ENCODE measurements at places on chromosomes 1 and 21.

DNA sequence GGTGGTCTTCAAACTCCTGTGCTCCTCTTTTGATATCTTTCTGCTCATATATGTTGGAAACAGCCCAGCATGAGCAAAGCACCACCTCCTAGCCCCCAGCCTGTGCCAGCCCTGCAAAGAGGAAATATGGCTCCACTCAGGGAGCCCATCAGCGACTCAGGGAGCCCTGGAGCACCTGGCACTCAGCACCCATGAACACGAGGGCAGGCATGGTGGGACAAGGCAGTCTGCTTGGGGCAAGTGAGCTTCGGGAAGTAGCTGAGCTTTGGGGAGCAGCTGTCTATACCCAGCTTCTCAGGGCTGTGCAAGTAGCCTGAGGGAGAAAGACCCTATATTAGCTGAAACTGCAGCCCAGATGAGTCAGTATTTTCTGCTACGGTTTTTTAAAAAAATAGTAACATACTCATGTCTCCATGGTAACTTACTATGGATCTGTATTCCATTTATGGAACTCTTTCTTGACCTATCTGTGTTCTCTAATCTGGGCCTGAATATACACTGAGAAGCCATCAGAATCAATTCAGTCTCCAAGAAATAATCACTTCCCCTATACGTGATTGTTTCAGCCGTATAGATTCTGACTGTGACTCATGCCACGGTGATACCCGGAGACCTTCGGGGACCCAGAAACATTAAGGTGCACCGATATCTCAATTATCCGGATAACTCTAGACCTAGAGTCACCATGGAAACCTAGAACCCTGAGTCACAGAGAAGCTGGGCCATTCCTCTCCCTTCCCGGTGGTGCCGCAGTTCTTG, 1.5 kb upstream of the ETS2 start:
- no peak for DNase-seq

DNA sequence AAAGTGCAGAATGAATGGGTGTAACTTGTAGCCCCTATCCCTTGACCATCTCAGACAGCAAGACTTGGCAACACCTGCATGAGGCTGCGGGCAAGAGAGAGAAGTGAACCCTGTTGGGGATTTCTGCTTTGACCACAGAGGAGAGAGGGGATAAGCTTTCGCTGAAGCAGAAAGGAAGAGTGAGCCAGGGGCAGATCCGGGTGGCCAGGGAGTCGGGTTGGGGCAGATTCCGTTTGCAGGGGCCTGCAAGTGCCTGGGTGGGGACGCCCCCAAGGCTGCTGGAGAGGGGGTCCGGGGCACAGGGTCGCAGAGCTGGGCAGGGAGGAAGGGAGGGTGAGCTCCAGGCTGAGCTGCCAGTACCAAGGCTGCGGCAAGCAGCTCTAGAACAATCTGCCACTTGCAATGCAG, 25.3 kb upstream of the PIK3CD start:
- DNase-seq = no peak

DNA sequence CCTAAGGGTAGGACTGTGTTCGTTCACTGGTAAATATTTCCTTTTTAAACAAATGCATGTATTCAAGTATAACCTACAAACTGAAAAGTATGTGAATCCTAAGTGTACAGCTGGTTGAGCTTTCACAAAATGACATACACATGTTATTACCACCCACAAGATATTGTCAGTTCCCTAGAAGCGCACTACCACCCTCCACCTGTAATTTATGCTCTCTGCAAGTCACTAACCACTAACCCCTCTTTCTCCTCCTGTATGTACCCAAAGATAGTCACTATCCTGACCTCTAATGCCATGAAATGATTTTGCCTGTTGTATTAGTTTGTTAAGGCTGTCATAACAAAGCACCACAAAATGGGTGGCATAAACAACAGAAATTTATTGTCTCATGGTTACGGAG, 82.8 kb upstream of the CHODL start:
- no peak for DNase-seq

- no peak for DNase-seq
Measured at GRCh38 chr1:116335850-116336624, 37.0 kb upstream of the ATP1A1 start.

DNA sequence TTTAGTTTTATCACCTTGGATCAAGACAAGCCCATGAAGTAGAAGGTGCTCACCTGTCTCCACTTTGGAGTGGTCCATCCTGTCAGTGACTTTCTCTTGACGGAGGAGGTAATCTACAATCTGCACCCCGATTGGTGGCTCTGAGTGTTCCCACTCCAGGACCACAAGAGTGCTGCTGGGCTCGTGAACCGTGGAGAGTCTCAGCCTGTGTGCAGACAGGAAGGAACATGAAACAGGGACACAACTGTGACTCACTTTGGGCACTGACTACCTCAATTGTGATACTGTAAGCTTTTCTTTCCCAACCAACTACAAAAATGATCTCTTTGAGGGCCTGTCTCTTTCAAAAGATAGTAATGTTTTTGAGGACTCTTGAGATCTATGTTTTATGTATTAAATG, 280.2 kb downstream of the ASTN1 start:
- DNase-seq = no peak

GRCh38 chr1:119954476-119955422, 58.4 kb upstream of the ADAM30 start:
- no peak for DNase-seq

DNA sequence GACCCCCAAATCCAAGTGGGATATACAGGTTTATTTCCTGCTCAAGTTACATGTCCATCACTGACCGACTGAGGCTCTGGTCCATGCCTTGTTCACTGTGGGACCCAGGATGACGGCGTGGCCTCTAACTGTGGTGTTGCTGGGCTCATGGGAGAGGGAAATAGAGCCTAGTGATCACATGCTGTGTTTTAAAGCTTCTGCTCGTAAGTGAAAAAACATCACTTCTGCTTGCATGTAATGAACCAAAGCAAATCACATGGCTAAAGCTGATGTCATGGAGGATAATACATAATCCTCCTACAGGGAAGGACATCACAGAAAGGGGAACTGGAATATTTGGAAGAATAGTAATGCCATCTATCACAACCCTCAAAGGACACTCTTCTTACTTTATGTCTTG, 107.6 kb downstream of the FASLG start:
- DNase-seq = no peak

GRCh38 chr1:50126927-50127715, 18.4 kb downstream of the ELAVL4 start:
- no peak for DNase-seq

- no peak for DNase-seq
Measured at GRCh38 chr1:18535391-18536210, 54.9 kb downstream of the KLHDC7A start.

- DNase-seq = no peak
Measured at GRCh38 chr1:47684518-47684917, 246.7 kb downstream of the FOXD2 start.

GRCh38 chr1:227397354-227397978, 79.2 kb upstream of the CDC42BPA start:
- DNase-seq = no peak

DNA sequence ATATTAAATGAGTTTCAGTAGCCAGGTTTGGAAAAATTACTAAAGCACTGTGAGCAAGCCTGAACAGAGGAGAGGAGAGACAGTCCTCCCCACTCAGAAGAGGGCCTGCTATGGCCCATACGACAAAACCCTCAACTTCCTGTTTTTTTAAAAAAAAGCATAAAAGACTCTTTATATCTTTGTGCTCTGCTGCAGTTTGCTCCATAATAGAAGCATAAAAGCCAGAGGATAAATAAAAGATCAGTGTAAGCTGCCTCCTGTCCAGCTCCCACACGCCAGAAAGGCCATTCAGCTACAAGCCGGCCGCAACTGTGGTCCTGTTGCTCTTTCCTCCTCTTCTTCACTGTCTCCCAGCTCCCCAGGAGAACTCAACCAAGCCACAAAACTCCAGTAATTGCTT, 37.8 kb downstream of the NID1 start:
- DNase-seq = no peak

DNA sequence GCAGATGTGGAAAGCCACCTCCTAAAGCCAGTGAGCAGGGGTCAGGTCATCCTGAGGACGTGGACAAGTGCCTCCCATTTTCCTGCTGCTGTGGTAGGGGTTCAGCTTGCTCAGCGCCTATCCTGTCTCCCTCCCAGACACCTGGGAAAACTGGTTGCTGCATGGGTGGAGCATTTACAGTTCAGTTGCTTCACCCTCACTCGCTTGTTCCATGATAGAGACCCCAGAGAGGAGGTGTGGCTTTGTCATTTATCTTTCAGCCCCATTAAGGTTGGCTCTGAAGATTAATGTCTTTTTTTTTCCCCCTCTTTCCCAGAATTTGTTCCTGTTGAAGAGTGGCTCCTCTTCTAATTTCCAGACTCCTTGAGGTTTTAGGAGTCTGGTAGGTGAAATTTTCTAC, 9.2 kb downstream of the VANGL1 start:
- DNase-seq = no peak

- DNase-seq = no peak
Measured at GRCh38 chr1:29758781-29759499, 522.6 kb downstream of the PTPRU start.

DNA sequence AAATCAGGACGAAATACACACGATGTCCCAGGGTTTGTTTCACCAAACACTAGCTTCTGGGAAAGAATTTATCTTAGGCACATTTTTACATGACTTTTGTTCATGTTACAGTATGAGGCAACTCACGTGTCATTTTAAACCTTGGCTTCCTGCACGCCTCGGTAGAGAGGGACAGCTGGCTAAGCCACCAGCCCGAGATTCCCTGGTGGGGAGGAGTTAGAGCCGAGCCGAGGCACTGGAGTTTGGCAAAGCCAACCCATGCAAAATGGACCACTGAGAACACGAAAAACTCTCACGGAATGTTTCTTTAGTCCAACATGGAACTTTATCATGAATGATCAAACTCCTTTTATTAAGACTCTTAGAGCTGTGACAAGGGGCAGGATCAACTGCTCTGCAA, 240.0 kb downstream of the DYRK1A start:
- DNase-seq = no peak

GRCh38 chr1:21672478-21673276, 3.5 kb upstream of the RAP1GAP start:
- peak; percentile 69 for DNase-seq

GRCh38 chr1:175737451-175737850, 5.9 kb downstream of the TNR start:
- DNase-seq = no peak

DNA sequence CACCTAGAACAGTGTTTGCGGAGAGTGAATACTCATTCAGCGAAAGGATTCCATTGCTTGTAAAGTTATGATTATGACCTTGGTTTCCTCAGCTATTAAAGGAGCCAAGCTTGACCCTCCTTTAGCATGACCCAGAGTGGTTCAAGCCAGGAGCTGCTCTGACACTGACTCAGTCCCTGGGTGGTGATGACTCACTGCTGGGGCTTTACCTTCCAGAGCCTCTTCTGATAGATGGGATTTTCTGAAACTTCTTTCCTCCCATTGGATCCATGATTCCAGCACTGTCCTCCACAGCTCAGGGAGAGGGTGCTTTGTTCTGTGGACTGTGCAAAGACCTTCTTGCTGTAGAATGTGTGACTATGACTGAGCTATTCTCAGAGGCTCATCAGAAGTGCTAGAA, 77.4 kb downstream of the S1PR1 start:
- DNase-seq = peak; percentile 33

GRCh38 chr1:76302711-76303339, 228.3 kb downstream of the ST6GALNAC3 start:
- peak; percentile 29 for DNase-seq

DNA sequence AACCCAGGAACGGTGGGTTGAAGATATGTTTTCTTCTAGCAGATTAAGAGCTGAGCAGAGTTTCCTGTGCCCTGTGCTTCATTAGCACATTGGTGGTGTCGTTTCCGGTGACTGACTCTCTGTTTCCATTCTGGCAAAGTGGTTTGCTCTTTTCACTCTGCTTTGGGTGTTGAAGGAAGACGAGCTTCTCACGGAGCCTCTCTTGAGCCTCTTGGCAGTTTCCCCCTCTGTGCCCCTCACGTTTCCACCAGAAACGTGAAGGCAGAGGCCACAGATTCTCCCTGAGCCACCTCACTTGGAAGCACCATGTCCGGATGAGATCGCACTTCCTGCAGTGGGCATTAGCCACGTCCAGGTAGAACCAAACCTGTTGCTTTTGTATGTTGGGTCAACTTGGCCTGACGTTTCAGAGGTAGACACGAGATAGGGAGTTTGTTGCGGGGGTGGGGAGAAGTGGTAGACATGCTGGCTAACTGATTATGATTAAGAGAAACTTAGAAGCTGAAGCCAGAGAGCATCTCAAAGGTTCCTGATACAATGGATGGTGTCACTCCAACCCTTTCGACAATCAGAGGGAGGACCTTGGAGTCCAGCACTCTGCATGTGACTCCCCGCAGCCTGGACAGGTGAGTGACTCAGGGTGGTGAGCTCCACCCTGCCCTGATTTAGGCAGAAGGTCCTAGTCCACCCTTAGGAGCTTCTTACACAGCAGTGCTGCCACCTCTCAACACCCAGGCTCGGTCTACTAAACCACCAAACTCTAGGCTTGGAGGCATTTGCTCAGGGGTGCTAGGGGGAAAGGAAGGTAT, at the start of gene LAX1:
TSS of gene LAX1 (plus strand) at position 155 of the 809 bp plus-strand sequence. CDS start at position 538, 383 bp downstream.
- no peak for DNase-seq

- peak; percentile 90 for DNase-seq
Measured at GRCh38 chr1:23475134-23475628, 8.8 kb downstream of the ASAP3 start.

DNA sequence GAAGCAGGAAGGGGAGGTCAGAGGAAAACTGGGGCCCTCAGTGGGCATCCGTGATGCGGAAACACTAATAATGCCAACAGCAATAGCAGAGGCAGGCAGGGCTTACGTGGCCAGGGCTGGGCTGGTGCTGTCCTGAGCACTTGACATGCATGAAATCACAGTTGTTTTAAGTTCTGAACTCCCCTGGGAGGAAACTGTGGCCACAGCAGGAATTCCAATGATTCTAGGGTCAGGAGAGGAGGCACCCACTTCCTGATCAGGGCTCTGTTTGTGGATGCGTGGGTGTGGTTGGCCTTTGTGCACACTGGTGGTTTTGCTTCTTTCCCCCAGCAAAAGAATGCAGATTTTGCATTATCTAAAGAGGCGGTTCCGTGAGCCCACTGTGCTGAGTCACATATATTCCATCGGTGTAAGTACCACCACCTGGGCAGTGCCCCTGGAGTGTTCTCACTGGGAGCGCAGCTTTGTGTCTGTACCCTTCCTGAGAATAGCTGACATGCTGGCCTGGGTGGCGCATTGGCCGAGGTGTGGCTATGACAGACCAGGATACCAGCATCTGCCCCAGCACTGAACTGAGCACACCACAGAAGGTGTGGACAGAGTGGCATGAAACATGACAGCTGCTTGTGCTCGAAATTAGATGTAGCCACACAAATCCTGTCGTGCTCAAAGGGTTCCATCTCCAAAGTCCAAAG, 71.0 kb downstream of the PDE9A start:
- peak; percentile 83 for DNase-seq

GRCh38 chr1:97996880-97997279, 76.0 kb upstream of the DPYD start:
- DNase-seq = no peak

Measured in AG10803 (cell line).